CD4-positive, alpha-beta memory T cell (primary cell): ENCODE measurements at places on chromosomes 2 and 18. TPM values are rescaled to one million over a fixed set of nuclear protein-coding genes. Genes with fewer than 3 reads are reported as not detected.

The NFU1 gene
- 27.0 TPM for total RNA-seq

The CEBPZOS gene
- 41.0 TPM for total RNA-seq

The SETBP1 gene
- 0.03 TPM for total RNA-seq

The SPAG16 gene
- 6.3 TPM for total RNA-seq

The IL1R2 gene
- total RNA-seq: not detected

The EFEMP1 gene
- not detected for total RNA-seq

The MC2R gene
- not detected for total RNA-seq

The HPCAL1 gene
- 77.1 TPM for total RNA-seq

The LHCGR gene
- not detected for total RNA-seq

The DSG1 gene
- not detected for total RNA-seq

The ATOH8 gene
- not detected for total RNA-seq

The CAVIN2 gene
- total RNA-seq: not detected

The TCF4 gene
- 0.93 TPM for total RNA-seq

The UNC80 gene
- not detected for total RNA-seq

The KIF3C gene
- total RNA-seq: 5.1 TPM

The GAREM1 gene
- total RNA-seq: 0.52 TPM

The HMSD gene
- 2.2 TPM for total RNA-seq

The NXPH2 gene
- not detected for total RNA-seq

The CNRIP1 gene
- 0.29 TPM for total RNA-seq

- DNase-seq: no peak
These were observed 6.2 kb downstream of the PAIP2B start for GRCh38 chr2:71220743-71221142.

GRCh38 chr2:63741884-63742579 lies 99.7 kb upstream of the UGP2 start:
- DNase-seq: no peak

DNA sequence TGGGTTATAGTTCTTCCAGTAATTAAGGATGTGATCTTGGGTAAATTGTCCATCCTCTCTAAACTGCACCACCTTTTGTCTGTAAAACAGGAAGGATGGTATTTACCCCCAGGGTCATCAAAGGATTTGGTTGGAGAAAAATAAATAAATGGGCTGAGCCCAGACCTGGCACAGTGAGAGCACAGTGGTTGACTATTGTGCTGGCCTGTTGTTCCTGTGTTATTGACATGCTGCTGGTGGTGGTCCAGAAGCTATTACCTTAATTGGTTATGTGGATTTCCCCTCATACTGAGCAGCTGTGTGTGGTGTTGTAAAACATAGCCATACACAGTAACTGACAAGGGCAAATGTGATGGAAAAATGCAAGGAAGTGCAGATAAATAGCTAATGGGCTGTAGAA lies 746 bp upstream of the IL37 start:
- no peak for DNase-seq

DNA sequence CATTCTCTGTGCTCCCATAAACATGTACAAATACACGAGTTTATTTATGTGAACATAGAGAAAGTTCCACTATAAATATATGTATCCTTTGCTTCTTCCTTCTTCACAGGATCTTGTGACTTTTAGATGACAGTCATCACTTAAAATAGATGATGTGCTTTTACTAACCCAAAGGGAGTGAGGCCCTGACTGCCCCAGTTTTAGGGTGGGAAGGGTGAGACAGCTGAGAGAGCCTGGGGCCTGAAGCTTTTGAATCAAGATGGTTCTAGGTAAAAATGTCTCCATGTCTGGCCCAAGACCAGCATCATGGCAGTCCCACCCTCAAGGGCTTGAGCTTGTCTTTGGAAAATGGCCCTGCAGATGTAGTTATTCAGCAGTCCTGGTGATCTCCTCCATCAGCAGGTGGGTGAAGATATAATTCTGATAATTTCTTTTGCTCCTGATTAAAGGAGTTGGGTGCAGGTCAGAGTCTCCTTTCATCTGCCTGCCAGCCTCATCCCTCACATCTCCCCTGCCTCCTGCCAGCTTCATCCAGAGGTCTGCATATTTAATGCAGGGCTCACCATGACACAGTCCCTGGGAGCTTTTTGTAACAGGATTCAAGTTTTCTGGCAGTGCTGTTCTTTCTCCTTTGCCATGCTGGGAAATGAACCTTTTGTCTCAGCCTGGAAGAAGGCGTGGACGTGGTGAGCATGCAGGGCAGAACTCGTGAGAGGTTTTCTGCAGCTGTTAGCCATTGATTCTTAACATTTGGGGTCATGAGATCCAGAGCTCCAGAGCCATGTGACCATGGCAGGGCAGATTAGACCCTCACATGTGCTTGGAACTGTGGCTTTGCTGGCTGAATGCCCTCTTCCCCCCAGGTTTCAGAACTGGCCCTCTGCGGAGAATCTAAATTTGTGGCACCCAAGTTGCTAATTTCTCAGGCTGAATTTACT lies 2.7 kb downstream of the HRH4 start:
- no peak for DNase-seq

GRCh38 chr18:30945761-30946160 lies 96.8 kb downstream of the DSC3 start:
- DNase-seq: no peak

- DNase-seq: no peak
These were observed 152.4 kb downstream of the ZFP36L2 start for GRCh38 chr2:43074052-43074451.

- no peak for DNase-seq
These were observed 257.1 kb upstream of the SPOPL start for GRCh38 chr2:138244501-138244925.

DNA sequence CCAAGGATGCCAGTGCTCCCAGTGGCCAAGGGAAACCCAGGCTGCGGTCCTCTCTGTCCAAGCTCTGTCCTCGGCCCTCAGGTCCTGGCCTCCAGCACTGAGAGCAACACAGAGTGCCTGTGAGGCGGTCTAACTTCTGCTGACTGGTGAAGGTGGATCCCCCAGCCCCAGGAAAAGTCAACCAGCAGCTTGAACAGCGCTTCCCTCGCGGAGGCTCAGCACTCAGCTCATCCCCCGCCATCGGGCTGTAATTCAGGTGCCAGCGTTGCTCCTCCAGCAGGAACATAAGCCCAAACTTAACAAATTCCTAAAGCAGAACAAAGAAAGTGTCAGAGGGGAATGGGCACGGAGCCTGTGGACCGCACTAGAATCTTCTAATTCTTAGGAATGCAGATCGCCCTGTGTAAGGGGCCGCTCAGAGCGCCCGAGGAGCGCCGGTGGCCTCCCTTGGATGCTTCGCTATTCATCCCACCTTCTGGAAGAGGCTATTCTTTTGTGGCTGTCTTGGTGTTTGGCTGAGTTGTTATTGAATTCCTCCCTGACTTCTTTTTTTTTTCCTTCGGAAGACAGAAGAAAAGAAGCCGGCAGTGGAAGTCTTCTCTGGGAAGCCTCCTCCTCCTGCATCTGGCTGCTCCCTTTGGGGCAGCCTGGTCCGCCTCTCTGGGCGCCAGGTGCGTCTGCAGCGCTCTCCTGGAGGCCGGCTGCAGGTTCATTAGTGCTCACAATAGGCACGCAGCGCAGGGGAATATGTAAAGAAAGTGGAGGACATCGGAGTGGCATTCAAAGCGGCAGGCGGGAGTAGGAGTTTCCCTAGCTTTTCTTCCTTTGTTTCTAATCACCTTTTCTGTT lies 905.6 kb downstream of the TSN start:
- DNase-seq: no peak

DNA sequence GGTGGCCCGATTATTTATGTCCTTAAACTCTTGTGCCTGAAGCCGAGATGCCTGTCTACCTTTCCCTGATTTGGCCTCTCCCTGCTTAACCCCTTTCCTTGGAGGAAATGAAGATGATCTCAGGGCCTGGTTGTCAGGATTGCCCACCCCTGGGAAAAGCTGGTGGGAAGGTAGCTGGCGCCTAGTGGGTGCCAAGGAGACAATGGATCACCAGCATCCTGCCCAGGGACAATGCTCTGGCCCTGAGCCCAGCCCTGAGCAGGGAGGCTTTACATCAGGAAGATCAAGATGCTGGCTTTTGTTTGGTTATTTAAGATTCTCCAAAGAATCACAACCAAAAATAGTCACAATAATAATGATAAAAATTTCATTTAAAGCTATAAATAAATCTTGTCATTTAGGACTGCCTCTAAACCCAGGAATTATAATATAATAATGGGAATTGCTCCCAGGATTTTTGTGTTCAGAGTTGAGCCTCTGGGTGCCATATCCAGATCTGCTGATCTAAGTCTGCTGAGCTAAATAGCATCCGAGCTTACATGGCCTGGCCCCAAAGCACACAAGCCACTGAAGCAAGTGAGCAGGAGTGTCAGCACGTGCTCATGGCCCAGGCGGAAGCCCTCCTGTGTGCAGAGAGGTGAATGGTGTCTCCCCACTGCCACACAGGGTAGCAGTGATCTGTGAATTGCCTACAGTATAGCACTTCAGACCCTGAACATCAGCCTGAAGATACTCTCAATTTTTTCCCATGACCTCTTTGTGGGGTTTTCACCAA lies 57.8 kb upstream of the MAP3K20 start:
- DNase-seq: no peak

GRCh38 chr18:65983750-65984149 lies 232.9 kb downstream of the CDH7 start:
- DNase-seq: no peak

DNA sequence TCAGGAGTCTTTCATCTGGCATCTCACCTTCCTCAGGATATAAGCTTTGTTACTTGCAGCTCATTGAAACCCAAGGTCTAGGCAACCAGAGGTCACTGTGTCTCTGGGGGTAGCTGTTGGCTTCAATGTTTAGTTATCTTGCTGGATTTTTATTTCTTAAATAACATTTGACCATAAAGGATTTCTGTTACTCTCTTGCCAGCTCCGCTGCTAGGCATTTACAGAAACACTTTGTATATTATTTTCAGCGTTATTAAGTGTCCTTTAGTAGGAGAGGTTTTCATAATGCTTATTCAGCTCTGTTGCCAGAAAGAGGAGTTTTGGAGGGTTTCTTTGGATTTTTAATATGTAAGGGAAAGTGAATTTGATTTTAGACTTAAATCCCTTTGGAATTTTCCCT lies 61.4 kb downstream of the QPCT start:
- no peak for DNase-seq

- no peak for DNase-seq
These were observed 671.9 kb upstream of the CHAC2 start for GRCh38 chr2:53095664-53096063.

- DNase-seq: no peak
These were observed 161.6 kb downstream of the EPHA4 start for GRCh38 chr2:221410487-221410886.

- DNase-seq: no peak
These were observed 48.9 kb upstream of the MYL1 start for GRCh38 chr2:210363876-210364275.

DNA sequence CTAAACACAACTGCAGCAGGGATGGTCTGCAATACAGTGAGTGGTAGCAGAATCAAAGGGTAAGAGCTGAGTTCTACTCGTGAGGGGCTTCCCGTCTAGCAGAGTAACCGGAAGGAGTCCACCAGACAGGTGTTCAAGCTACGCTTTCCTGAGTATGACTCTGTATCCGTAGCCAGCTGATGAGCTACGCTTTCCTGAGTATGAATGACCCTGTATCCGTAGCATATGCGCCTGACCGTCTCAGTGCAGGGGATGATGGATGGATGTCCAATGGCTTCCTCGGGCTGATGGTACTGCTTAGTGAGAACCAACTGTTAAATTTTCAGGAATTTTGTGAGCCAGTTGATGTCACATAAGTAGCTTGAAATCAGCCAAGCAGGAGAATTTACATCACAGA lies 244.1 kb upstream of the MYT1L start:
- no peak for DNase-seq

GRCh38 chr18:62952807-62953206 lies 237.5 kb downstream of the PHLPP1 start:
- no peak for DNase-seq
